ENCODE measurements at places on chromosomes 1 and 21.

GRCh38 chr1:172269644-172270043 is 150.8 kb upstream of the C1orf105 start:
- peak; percentile 56 for DNase-seq

- DNase-seq: peak; percentile 6
These were observed 170.7 kb downstream of the PSMG1 start for GRCh38 chr21:39012326-39013230.

DNA sequence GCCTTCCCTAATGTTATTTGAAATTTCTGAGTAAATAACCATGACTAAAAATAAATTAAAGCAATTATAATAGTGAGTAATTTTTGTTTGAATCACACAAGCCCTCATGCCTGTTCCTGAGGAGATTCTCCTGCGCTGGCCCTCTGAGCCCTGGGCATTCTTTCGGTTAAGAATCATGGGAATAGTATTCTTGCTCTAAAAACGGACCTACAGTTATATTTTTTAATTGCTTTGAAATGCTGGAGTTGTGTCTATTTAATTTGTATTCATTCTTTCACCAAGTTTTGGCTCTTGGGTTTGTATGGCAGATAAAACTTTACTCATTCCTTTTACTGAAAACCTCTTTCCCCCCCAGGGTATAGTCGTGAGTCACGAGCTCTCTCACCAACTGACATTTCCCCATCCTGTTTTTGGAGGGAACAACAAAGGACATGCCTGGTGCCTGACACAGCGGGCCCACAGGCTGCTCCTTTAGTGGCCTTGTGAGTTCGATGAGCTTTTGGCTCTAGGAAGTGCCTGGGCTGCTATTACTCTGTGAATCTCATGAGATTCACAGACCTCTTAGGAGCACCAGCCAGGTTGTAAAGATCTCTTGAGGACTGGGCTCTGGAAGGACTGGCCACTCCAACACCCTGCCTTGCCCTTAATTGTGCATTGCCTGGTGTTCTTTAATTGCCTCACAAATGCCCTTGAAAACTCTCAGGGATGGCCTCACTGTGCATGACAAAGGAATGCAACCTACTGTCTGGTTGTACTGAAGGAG is 58.6 kb downstream of the DDR2 start:
- DNase-seq: peak; percentile 99

DNA sequence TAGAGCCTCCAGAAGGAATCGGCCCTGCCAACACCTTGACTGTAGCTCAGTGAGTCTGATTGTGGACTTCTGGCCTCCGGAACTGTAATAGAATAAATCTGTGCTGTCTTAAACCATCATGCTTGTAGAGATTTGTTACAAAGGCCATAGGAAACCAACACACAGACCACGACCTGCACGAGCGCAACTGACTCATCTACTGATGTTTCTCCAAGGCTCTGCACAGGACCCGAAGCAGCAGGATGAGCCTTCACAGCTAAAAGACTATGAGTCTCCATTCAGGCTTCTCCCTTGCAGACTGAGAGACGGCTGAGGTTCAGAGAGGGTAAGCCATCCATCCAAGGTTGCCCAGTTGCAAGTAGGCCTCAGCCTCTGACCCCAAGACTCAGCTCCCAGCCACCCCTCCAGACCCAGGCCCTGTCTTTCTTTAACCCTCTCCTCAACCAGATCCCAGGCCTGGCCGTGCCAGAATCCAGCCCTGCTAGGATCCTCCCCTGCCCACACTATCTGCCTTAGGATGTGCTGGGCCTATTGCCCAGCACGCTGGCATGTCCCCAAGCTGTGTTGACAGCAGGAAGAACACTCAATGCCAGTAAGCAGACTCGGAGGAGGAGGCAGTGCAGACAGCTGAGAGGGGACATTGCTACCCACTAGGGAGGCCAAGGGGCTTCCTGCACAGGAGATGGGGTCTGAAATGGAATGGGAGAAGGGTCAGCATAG is 109.0 kb downstream of the HMGB4 start:
- peak; percentile 19 for DNase-seq

DNA sequence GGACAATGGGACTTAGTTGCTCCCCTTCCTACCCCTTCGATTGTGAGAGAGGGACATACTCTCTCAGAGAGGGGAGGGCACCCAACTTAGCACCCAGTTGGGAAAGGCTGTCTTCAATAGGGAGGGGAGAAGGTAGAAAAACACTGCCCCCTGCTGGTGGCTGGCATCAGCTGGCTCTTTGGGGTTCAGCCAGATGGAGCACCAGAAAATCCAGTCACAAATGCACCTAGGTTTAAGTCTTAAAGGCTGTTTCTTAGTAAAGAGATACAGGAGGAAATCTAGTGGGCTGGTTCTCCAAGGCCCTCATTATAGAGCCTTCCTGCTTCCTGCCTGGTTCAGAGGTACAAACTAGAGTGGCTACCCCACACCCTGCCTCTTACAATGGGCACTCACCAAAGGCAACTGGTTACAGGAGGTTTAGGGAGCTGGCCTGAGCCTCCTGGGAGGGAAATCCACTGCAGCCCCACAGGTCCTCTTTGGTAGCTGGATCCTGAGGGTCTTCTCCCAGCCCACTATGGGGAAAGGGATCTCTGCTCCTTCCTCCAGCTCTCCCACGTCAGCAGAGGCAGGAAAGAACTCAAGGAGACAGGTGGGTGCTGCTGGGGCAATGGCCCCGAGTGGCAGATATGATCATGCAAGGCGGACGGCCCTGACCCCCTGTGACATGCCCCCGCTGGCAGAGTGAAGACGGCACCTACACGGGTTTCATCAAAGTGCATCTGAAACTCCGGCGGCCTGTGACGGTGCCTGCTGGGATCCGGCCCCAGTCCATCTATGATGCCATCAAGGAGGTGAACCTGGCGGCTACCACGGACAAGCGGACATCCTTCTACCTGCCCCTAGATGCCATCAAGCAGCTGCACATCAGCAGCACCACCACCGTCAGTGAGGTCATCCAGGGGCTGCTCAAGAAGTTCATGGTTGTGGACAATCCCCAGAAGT is 28.3 kb downstream of the EIF2D start:
- peak; percentile 71 for DNase-seq

- DNase-seq: peak; percentile 10
These were observed 6.4 kb upstream of the RAB4A start for GRCh38 chr1:229264487-229264886.

DNA sequence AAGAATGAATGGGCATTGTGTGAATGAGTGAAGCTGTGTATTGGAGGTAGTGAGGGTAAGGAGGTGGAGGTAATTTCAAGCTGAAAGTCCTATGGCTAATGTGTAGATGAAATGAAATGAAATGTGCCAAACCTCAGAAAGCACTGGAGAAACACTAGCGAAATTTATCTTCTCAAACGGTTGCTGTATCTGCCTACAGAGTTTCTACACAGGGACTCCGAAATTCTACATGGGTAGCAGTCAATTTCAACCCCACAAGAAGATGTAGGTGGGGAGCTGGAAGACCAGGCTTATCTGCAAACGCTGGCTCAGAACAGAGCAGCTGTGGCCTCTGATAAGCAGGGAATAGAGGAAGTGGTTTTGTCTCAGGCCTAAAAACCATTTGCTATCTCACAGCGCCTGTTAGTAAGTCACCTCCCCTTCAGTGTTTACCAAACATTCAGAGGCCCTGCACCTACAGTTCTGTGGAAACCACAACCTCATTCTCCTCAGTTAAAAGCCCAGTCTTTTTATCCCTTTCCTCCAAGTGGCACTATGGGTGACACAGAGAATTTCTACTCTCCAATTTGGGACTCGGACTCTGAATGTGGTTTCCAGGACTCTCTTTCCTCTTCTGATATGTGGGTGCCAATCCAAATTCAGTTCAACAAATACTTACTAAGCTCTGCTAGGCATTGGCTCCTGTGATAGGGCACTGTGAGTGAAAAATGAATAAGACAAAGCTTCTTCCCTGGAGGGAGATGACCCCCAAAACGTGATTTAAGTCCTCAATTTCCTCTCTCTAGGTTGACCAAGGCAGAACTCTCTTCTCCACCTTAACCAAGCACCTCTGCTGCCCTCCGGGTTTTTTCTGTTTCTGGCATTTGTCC is 17.2 kb upstream of the SLAMF6 start:
- no peak for DNase-seq

GRCh38 chr1:230857822-230858221 is 10.5 kb downstream of the C1orf198 start:
- DNase-seq: peak; percentile 95

- DNase-seq: no peak
These were observed 3.4 kb downstream of the SCCPDH start for GRCh38 chr1:246727594-246727993.

- DNase-seq: no peak
These were observed 54.3 kb downstream of the ZNF697 start for GRCh38 chr1:119593805-119594204.

DNA sequence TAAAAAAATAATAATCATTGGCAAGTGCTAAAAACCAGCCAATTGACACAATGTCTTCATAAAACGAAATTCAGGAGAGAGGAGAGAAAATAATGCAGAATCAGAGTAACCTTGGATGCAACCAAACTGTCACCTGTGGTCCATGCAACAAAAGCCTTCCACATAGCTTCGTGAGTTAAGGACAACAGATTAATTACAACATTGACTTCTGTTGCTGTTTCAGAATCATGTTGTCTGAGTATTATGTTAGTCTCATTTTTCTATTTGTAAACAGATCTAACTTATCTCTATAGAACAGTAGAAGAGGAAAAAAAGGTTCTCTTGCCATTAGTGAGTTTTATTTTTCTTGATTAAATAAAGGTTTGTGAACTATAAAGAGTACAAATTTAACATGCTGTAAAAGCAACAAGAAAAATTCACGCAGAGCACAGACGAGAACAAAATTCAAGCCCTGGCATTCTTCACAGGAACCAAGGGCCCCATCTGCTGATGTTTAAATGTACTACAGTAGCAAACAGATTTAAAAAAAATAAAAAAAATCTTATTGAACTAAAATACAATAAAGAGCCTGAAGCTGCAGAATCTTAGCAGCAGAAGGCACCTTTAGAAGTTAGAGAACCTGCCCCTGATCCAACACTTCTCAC is 381.1 kb upstream of the PKN2 start:
- peak; percentile 19 for DNase-seq

DNA sequence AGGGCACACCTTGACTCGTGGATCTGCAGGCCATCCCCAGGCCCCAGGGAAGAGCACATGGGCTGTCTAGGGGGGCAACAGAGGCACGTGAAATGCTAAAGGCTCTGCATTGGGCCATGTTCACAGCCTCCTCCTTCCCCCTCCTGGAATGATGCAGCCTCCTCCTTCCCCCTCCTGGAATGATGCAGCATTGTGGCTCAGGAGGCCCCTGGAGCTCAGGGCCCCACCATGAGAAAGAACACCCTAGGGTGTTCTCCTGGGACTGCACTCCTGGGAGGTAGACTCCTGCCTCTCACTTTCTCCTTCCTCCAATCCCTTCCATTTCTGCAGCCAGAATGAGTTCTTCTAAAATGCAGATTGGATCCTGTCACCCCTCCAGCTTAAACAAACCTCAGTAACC is 1.5 kb upstream of the IGFN1 start:
- no peak for DNase-seq

DNA sequence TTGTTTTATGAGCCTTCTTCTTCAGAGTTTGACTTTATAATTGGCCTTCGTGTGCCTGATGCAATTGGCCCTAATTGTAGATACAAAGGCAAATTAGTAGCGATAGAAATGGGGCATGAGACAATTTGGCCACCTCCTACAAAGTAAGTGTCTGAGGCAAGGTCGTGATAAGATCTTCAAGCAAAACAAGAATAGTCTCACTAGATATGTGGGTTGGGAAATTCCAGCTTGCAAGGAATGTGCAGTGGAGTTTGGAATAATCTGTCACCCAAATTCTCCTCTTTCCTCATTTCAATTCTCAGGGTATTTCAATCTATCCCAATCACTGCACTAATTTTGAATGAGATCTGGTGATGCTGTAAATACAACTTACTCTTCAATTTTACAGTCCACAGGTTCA is 11.4 kb upstream of the TSNAX start:
- peak; percentile 45 for DNase-seq

DNA sequence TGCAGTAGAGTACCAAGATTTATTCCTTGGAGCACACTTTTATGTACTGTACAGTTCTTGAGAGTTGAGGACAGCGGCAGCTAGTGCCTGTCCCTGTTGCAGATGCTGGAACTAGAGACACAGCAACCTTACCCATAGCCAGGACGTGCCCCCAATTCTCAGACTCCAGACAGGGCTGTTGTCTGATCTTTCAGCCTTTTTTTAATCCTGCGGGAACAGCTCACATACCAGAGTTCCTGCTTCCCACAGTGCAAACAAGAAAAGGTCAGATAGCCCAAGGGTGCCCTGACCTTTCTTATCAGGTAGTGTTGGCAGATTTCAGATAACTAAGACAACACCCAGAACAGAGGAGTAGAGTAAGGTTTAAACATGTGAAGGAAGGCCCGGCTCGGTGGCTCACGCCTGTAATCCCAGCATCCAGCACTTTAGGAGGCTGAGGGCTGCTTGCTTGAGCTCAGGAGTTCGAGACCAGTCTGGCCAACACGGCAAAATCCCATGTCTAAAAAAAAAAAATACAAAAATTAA is 78.5 kb downstream of the DOP1B start:
- no peak for DNase-seq

DNA sequence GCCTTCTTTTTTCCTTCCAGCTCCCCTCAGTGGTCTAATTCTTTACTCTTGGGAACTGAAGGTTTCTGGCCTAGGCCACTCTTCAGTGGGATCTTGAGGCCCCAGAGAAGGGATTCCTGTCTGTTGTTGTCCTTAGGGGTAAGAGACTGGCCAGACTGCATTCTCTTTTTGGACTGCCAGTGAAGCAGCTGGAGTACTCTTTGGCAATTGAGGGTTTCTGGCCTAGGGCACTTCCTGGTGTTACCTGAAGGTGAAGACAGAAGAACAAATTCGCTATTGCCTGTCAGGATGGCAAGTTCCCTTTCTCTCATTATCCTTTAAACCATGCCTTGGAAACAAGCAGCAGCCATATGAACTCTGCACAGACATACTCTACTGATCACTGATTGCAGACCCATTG is 286.6 kb upstream of the ZP4 start:
- DNase-seq: no peak

GRCh38 chr1:108779455-108779854 is 33.0 kb downstream of the STXBP3 start:
- no peak for DNase-seq

GRCh38 chr1:89310505-89310904 is 37.8 kb upstream of the GBP5 start:
- DNase-seq: peak; percentile 37

- peak; percentile 70 for DNase-seq
These were observed 47.8 kb upstream of the NRDC start for GRCh38 chr1:51926171-51926812.

GRCh38 chr1:20198918-20199317 is 12.6 kb upstream of the PLA2G2C start:
- no peak for DNase-seq

- DNase-seq: no peak
These were observed 24.1 kb upstream of the ARHGEF11 start for GRCh38 chr1:157069601-157070000.

GRCh38 chr1:17653728-17654351 is 101.3 kb upstream of the ACTL8 start:
- peak; percentile 55 for DNase-seq

Data from EH (cell line).